G401 (cell line): ENCODE measurements at places on chromosomes 2 and 18.
A peak's percentile ranks its signal among the peaks of the same experiment; 100 is the strongest.

- DNase-seq, result no peak
Observed at GRCh38 chr2:213627835-213628460, 343.7 kb downstream of the SPAG16 start.

- no peak for DNase-seq
Observed at GRCh38 chr2:172968061-172968469, 107.6 kb upstream of the MAP3K20 start.

GRCh38 chr2:39549718-39550464 is 112.8 kb upstream of the MAP4K3 start:
- peak; percentile 20 for DNase-seq

- no peak for DNase-seq
Observed at GRCh38 chr2:68431316-68431972, 35.6 kb downstream of the FBXO48 start.

DNA sequence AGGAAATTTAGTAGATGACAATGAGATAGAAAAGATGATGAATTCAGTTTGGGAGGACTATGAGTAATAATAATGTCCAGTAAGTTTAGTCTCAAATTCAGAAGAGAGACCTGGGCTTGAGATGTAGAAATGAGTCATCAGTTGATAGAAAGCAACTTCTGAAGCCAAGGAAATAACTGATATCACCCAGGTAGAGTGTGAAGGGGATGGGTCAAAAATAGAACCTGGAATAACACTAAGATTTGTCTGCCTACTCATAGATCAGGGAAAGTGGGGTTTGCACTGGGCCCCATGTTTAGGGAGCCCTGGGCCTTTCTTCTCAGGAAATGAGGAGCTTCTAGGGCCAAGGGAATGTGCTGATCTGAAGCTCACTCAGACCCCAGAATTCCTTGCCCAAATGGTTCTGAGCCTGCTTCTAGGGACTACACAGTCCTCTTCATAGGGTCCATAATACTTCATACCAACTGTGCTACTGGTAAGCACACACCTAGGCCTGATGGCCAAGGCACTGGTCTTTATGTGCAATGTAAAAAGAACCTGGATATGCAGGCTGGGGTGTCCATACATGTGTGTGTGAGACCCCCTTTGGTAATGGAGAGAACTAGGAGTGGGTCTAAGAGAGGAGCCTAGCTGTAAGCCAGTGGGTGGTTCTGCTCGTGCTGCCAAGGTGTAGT is 141.2 kb downstream of the IKZF2 start:
- DNase-seq, result no peak

DNA sequence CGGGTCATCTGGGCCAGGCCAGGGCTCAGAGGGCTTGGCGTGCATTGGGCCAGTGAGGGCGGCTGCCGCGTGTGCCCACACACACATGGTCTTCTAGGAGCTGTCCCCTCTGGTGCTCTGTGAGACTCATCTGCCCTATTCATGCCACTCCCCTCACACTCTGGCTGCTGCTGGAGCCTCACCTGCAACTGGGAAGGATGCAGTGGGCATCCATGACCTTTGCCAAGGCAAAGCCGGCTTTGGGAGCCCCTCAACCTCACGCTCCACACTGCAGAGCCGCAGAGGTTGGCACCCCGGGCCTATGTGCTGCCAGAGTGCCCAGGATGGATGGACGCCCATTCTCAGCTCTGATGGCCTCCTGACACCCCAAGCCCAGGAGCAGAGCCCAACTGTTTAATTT is 330.2 kb upstream of the SALL3 start:
- DNase-seq, result no peak

GRCh38 chr18:60019463-60019840 is 119.7 kb downstream of the PMAIP1 start:
- DNase-seq, result no peak

- no peak for DNase-seq
Observed at GRCh38 chr2:96556441-96557330, 20.1 kb downstream of the ARID5A start.

GRCh38 chr2:28432362-28432761 is 39.7 kb downstream of the FOSL2 start:
- DNase-seq, result no peak

DNA sequence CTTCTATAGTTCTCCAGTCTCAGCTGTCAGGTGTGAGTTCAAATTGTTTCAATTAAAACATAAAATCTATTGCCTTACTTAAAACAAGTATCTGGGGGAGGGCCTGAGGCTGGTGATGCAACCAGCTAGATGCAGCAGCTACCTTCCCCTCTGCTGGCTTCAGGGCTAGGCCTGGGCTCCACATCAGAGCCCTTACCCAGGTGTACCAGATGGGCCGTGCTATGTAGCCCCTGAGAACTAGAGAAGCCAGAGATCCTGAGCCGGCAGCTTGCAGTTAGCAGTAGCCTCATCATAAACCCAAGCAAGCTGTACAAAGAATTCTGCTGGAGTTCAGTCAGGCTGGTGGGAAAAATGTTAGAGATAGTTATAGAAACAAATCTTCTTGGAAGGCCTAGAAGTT is 97.7 kb upstream of the ACAA2 start:
- no peak for DNase-seq

- no peak for DNase-seq
Observed at GRCh38 chr18:35371412-35372195, 5.5 kb downstream of the ZNF396 start.

GRCh38 chr18:79092874-79093273 is 23.7 kb downstream of the ATP9B start:
- no peak for DNase-seq

DNA sequence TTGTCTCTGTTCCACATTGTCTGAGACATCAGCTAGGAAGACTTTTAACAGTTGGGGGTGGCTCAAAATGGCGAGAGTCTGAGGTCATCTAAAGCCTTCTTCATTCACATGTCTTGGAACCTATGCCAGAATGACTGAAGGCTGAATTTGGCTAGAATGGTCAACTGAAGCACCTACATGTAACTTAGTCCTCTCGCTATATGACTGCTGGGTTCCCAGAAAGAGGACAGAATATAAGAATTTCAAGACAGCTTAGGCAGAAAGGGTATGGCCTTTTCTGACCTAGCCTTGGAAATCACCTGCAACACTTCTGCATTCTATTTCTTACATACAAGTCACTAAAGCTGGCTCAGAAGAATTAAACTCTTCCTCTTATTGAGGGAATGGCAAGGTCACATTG is 75.6 kb upstream of the OTX1 start:
- DNase-seq, result no peak

DNA sequence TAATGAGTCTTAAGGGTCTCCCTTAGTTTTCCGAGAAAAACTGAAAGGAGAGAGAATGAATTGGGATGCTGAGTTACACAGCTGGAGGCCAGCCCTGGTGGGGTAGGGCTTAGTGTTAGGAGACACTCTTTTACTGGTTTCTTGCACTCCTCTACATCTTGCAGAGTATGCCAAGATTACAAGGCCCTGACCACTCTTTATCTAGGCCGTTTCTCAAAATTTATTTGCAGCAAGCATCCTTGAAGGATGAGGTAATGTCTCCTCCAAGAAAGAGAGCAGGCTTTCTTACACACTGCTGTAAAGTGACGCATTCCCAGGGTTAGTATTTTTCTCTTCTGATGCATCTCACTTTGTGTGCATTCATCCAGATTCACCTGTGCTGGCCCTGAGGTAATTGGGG is 166.2 kb downstream of the TDRD15 start:
- no peak for DNase-seq

DNA sequence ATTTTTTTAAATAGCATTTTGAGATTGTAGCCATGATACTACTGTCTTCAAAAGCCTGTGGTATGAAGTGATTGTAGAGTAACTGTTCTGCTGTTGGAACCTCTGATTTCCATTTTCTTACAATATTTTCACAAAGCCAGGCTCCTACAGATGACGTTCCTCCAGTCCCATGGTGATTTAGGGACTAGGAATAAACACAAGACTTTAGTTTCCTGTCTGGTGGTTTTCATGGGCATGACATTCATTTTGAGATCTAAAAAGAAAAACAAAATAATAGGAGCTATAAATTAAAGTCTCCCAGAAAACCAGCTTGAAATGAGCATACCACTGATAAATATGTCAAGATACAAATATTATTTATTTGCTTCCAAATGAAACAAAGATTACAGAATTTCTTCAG is 1223.5 kb upstream of the CELF4 start:
- no peak for DNase-seq

- DNase-seq, result no peak
Observed at GRCh38 chr2:60554646-60555065, 1.2 kb upstream of the BCL11A start.

DNA sequence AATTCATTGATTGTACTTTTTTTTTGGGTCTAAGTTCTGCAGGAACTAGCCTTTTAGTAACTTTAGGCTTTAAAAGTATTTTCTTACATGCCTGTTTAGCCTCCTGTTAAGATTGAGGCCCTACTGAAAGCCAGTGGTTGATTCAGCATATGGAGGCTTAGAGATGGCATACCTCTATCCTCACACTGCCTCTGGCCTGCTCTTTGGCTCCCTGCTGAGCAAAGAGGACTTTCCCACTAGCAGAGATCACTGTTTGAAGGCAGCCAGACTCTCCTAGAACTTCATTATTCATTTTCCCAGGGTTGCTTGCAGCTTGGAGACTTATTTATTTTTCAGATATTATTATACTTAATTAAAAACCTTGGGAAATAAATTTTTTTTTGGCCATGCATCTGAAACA is 405.6 kb upstream of the MEX3C start:
- no peak for DNase-seq

DNA sequence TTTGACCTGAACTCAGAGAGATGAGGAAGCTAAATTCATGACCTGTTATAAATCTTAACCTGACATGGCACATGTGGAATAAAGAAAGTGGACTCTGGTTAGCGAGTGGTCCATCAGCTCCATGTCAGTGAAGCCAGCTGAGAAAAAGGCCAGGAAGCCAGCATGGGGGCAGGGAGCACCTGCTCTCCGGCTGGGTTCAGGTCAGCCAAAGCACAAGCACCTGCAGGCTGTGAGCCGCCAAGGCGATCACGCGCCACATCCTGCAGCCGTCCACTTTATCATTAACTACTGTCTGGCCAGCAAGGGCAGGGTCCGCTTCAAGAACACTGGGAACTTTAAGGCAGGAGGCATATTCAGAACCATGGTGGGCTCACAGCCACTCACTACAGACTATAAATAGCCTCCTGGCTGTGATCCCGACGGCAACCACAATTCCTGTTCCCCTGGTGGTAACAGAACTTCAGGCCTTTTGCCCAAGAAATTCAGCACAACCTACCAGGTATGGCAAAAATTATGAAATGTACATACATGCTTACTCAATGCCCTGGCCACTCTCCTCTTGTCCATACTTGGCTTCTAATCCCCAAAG is 35.5 kb downstream of the ACVR1 start:
- DNase-seq, result peak; percentile 81

DNA sequence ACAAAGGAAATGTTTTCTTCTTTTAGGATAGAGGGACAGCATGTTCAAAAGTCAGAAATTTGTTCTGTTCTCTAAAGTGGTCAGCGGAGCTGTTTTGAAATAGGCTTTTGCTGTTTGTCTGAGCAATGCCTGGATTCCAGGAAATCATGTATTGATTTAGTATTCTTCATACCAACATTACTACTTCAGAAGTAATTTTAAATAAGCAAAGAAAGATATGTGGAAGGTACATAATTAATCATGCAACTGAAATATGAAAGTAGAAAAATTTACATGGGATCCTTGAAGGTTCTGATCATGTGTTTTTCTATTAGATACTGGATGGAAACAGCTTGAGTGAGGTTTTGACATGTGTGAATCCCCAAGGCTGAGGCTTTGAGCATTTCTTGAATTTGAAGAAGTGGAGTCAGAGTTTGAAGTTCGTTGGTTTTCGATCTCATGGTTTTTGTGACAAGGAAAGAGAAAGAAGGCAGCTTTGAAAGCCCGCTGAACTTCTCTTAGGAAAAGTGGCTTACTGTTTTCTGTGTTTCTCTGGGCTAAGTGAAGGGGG is 220.0 kb downstream of the LDLRAD4 start:
- no peak for DNase-seq

GRCh38 chr2:15801904-15802303 is 138.4 kb upstream of the MYCN start:
- no peak for DNase-seq

GRCh38 chr2:189236066-189236465 is 56.5 kb upstream of the COL5A2 start:
- DNase-seq, result no peak

- DNase-seq, result no peak
Observed at GRCh38 chr2:70832386-70832785, 3.2 kb downstream of the CD207 start.

GRCh38 chr2:1488851-1489250 is 75.6 kb downstream of the TPO start:
- no peak for DNase-seq
